ENCODE measurements at places on chromosomes 3 and 15.

- no peak for DNase-seq
Observed at GRCh38 chr15:99466701-99467337, 99.0 kb upstream of the MEF2A start.

- DNase-seq = no peak
Observed at GRCh38 chr15:77786956-77787355, 154.2 kb upstream of the LINGO1 start.

GRCh38 chr3:103873897-103874545 is 1439.2 kb downstream of the ZPLD1 start:
- DNase-seq = no peak

DNA sequence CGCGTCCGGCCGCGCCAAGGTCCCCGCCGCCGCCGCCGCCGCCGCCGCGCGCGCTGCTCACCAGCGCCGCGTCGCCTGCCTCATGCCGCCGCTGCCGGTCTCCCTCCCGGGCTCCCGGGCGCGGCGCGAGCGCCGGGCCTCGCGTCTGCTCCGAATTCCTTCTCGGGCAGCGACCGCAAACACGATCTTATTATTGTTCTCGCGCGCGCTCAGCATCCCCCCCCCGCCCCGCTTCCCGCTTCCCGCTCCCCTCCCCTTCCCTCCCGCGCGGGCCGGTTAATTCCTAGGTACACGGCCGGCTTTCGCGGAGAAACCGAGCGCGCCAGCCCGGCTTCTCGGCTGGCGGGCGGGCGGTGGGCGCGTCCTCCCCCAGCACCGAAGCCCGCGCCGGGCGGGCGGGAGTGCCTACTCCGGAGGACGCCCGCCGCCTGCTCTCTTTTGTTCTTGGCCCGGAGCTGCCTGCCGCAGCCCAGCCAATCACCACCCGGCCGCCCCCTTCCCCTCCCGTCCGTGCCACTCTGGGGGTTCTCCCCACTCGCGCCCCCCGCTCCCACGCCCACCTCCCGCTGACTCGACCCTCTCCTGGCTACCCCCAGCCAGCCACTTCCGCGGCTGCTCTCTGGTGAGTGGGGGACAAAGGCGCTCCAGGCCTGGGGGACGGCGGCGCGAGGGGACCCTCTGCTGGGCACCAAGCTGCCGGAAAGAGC is at the start of gene HDGFL3:
TSS of gene HDGFL3 (minus strand) at position 164 of the 707 bp plus-strand sequence. CDS start 409 bp downstream, outside the sequence.
- DNase-seq = peak; percentile 25

- DNase-seq = no peak
Observed at GRCh38 chr3:168865022-168865551, 769.4 kb upstream of the GOLIM4 start.

- DNase-seq = no peak
Observed at GRCh38 chr3:17801131-17801530, 58.7 kb upstream of the TBC1D5 start.

DNA sequence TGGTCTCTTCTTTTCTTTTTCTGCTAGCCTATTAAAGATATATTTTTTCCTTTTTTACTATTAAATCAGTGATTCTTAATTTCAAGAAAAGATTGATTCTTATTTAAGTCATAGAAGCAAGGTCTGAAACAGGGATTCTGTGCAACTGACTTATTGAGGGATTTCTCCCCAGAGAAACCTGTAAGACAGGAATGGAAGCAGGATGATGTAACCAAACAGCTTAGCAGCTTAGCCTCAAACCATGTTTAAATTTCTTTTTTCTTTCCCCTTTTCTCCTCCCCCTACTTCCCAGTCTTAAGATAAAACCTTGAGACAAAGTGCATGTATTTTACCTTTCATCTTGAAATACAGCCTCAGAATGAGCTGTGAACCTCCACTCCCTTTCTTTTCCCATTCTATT is 322.8 kb downstream of the NEK10 start:
- no peak for DNase-seq

DNA sequence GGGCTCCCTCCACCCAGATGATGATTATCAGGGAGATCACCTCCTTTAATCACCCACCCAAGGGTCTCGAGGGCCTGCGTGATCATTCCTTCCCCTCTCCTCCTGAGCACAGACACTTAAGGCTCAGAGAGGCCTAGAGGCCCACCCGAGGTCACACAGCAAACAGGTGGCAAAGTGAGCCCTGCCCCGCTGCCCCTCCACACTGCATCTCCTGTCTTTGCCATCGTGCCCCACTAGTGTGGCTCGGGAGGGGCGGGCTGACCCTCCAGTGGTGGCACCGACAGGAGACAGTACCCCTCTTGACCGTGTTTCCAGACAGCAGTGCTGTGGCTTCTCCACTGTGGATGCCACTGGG is 4.9 kb upstream of the PLXND1 start:
- DNase-seq = no peak

DNA sequence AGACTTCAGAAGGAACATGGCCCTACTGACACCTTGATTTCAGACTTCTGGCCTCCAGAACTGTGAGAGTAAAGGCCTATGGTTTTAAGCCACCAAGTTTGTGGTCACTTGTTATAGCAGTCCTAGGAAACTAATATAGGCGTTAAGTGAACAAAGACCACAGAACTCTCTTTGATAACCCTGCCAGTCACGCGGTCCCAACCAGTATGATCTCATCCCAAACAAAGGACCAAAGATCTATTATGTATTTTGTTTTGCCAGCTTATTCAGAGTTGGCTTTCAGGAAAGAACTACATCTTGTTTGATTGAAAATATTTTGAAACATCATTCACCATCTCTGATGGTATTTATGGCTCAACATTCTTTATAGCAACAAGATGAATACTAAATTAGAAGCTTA is 294.4 kb upstream of the SLCO3A1 start:
- no peak for DNase-seq

DNA sequence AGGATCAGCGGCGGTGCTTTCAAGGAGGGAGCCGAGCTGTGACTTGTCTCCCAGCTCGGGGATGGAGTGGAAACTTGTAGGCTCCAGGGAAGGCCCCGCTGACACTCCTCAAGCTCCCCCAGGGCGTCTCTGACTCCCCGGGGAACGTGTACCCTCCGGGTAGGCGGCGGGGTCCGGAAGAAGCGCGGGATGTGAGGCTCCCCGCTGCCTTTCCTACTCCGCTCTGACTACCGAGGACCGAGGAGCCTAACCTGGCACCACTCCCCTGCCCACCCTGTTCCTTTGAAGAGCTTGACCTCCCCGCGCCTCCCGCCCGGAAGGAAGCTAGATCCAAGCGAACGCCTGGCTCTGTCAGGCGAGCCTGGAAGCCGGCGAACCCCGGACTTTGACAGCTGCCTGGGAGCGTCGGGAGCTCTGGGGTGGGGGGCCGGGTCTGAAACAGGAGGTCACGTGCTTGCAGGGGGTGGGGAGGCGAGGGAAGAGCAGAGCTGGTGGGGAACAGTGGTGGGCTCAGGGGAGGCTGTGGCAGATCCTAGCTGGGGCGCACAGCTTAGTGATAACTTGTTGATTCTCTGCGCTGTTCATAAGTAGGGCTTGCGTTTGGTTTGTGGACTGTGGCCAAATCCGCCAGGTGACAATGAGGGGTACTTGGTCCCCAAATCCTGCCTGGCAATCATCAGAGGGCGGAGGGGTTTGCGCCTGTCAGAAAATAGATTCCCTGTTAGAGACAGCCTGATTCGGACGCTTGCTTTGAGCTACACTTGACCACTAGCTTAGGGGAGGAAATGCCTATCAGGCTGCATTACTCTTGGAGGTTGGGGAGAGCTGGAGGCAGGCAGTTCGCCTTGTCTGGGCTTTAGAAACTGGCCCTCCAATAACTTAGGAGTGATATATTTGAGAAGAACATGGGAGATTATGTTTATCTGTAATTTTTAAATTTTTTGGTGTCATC is 1.2 kb downstream of the CLSTN2 start:
- DNase-seq = no peak

DNA sequence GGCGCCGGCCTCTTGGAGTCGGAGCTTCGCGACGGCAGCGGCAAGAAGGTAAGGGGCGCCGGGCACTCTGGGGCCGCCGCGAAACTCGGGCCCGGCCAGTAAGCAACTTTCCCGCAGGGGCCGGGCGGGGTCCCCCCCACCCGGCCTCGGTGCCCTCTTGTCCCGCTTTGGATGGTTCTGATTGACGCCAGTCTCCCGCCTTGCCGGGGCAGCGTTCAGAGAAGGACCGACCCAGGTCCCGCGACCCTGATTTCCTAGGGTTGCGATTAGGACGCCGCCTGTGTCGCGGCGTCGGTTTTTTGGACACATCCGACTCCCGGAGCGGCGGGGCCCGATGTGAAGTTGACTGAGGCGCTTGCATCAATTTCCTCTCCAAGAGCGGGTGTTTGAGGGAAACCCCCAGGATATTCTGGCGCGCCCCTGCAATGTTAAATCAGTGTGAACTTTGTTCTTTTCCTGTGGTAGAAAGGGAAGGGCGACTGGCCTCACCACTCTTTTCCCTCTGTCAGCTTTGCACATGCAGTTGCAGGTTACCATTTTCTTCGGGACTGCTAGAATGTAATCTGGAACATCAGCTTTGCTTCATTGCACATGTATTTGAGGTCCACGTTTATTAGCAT is 755 bp downstream of the PDE8A start:
- DNase-seq = peak; percentile 61

GRCh38 chr3:196268284-196269163 is 19.0 kb downstream of the PCYT1A start:
- no peak for DNase-seq

- no peak for DNase-seq
Observed at GRCh38 chr3:132285620-132285945, 31.6 kb upstream of the ACP3 start.

DNA sequence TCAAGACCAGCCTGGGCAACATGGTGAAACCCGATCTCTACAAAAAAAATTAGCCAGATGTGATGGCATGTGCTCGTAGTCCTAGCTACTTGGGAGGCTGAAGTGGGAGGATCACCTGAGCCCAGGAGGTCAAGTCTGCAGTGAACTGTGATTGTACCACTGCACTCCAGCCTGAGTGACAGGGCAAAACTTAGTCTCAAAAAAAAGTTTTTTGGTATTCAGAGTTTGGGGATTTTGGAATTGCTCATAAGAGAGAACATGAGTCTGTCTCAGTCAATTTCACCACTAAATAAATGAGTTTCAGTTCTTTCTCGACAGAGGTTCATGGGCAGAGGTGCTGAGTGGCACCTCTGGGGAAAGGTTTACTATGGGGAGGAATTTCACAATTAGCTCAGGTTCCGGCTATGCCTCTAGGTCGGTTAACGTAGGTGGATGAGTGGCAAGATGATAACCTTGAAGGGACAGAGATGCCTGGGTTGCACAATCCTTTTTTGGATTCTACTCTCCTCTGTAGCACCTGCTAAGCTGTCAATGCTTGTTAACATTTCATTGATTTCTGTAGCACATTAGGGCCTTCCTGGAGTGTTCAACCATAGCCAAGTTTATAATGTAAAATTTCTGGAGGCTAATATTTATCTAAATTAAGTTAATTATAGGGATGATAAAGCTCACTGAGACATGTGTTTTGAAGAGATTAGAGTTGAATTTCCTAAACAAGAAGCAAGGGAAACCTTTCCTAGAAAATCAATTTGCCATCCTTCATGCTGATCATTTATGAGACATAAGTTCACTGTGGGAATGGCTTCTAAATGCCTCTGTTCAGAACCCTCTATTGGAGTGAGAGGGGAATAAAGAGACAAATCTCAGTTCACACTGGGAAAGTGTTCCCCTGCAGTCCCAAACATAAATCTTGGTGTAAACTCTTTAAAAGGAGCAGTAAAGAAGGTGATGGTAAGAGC is 37.4 kb upstream of the DCP1A start:
- no peak for DNase-seq

- DNase-seq = peak; percentile 85
Observed at GRCh38 chr3:32457971-32458471, 44.6 kb downstream of the CMTM6 start.

- DNase-seq = no peak
Observed at GRCh38 chr15:54917312-54917711, 279.4 kb downstream of the RSL24D1 start.

- DNase-seq = no peak
Observed at GRCh38 chr15:62119227-62119864, 45.7 kb downstream of the C2CD4B start.

DNA sequence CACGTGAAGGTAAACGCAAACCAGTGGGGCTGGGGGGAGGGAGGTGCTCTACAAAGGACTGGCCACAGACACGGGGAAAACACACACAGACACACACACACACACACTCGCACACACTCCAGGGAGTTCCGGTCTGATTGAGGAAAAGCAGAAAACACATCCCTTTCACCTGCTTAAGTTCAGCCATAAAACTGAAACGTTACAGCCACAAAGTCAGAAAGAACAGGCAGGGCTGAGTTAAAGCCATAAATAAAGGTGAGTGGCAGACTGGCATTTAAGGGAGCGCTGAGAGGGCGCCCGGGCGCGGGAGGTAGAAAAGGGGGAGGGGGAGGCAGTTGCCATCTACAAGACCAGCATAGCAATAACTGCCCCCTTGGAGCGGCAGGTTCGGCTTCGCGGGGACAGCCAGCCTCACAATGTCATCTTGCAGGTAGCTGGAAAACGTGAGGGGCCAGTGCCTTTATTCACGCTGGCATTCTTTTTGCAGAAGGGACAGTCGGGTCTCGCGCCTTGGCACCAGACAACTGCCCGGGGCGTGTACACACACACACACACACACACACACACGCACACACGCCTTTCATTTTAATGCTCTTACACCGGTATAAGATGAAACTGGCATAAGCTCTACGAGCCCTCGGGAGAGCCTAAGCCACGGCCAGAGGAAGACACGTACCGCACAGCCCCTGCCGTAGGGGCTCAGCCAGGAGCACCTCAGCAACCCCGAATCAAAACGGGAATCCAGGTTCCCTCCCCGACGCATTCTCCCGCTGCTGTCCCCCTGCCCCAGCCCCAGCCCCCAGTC is 866 bp downstream of the TNIK start:
- peak; percentile 77 for DNase-seq

GRCh38 chr3:37924453-37924852 is 62.8 kb downstream of the CTDSPL start:
- DNase-seq = no peak

DNA sequence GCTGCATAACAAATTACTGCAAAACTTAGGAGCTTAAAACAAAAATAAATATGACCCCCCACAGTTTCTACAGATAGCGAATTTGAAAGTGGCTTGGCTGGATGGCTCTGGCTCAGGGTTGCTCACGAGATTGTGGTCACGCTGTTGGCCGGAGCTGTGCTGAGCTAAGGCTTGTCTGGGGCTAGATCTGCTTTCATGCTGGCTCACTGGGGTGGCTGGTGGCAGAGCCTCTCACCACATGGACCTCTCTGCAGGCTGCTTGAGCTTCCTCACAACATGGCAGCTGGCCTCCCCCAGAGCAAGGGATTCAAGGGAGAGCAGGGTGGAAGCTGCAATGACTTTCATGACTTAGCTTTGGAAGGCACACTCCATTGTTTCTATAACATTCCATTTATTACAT is 354.1 kb downstream of the SHQ1 start:
- no peak for DNase-seq

GRCh38 chr3:21237638-21238037 is 513.4 kb downstream of the ZNF385D start:
- DNase-seq = no peak

All from CD4-positive, alpha-beta T cell treated with Interleukin-15 for 1 hour (primary cell).